ENCODE measurements at places on chromosomes 2 and 18.

GRCh38 chr2:156933645-156934225, 323.8 kb upstream of the GALNT5 start:
- no peak for DNase-seq

DNA sequence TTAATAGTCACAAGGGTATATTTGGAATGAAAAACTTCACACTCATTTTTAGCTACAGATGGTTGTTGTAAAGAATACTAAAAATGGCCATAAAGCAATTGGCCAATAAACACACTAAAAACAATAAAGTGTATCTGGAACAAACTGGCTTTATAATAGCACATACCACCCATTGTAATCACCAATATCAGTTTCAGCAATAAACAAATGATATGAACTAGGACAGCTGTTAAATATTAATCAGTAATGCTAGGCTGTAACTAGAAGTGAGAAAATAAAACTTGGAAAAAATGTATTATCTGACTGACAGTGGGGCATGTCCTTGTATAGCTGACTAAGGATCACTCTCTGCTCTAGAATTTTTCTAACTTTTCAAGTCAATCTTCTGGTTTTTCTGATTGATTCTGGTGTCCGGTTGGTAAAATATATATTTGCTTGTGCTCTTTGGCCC, 312.5 kb downstream of the RND3 start:
- no peak for DNase-seq

DNA sequence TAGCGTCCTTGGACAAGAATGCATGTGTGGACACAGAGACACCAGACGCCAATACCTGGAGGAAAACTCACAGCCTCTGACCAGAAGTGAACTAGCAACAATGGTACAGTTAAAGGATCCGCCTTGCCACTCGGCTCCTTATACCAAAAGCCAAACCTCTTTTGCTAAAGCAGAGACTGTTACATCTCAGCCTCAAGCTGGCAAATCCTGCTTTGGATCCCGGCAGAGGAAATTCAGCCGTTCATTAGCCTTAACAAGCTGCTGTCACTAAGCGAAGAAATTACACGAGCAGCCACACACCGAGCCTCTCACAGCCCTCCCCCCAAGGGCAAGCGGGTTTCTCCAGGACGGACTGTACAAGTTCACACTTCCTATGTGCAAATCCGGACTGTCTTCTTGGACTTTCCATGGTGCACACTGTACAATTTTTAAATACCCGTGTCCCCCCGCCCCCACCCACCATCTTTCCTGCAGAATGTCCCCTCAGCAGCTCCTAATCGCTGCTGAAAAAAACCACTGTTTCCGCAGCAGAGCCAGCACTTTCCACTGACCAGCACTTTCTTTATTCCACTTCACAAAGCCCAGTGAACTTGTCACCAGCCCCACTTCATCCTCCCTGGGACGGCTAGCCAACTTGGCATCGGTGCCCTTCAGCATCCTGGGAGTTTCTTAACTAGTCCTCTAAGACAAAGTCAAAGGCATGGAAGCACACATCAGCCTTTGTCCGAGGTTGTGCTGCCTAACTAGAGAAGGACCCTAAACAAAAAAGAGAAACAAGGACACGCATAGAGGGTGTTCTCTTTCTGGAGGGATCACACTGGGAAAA, 1.5 kb downstream of the KLF7 start:
- no peak for DNase-seq

- no peak for DNase-seq
Measured at GRCh38 chr2:80592106-80592505, 287.6 kb upstream of the LRRTM1 start.

- no peak for DNase-seq
Measured at GRCh38 chr2:234826681-234827080, 125.1 kb upstream of the SH3BP4 start.
